Activated gamma-delta T cell treated with Interleukin-2 at 50 U/mL for 16 hours (primary cell): ENCODE measurements at places on chromosomes 5 and 9.

DNA sequence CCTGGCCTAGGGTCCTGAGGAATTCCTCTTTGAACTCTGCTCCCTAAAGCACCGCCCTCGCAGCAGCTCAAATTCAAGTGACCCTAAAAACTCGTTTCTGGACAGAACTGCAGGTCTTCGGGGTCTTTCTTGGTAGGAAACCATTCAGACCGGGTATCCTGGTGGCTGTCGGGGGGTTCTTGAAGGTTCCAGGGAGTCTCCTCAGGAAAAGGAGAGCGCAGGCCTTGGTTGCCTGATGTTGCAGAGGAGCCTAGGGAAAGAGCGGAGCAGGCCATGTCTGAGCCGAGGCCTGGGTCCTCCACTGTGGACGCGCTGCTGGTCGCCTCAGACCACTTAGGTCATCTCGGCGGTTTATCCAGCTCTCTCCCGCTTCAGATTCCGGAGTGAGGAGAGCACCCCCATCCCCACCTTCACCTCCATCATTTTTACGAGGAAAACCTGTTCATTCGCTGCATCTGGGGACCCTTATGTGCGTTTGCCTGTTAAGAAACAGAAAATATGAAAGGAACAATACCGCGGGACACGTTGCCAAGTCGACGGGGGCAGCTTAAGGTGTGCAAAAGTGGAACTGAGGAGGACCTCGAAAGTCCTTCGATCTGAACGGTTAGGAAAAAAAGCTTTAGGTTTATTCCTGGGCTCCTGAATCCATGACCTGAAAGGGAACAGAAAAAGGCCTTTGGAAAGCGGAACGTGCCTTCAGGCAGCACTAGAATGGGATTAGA, 299.4 kb downstream of the PARP8 start:
- DNase-seq = no peak

GRCh38 chr5:124212934-124213333, 533.5 kb downstream of the ZNF608 start:
- DNase-seq = no peak

DNA sequence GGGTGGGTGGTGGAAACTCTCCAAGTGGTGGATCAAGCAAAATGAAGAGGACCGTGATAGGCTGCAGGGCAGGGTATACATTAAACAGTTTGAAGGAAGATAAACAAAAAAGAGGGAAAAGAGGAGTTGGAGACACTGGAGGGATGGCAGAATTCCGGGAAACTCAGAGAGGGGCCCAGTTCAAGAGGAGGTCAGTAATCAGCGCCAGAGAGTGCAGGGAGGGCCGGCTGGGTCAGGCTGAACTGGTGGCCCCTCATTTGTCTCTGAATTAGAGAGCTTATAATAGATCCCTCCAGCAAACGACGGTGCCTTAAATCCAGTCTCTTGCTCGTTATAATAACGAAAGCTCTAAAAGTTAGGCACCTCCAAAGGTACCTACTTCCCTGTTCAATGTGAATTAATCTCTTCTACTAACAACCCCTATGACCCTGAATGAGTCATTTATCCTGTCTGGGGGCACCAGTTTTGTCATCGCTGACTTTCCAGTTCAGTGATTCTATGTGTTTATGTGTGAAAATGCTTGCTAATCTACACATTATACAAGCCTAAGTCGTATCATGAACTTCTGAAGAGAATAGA, 2.4 kb upstream of the ZSWIM6 start:
- DNase-seq = no peak

- no peak for DNase-seq
Measured at GRCh38 chr5:79225026-79225425, 10.9 kb upstream of the JMY start.

- no peak for DNase-seq
Measured at GRCh38 chr5:38292228-38292627, 33.9 kb downstream of the EGFLAM start.

DNA sequence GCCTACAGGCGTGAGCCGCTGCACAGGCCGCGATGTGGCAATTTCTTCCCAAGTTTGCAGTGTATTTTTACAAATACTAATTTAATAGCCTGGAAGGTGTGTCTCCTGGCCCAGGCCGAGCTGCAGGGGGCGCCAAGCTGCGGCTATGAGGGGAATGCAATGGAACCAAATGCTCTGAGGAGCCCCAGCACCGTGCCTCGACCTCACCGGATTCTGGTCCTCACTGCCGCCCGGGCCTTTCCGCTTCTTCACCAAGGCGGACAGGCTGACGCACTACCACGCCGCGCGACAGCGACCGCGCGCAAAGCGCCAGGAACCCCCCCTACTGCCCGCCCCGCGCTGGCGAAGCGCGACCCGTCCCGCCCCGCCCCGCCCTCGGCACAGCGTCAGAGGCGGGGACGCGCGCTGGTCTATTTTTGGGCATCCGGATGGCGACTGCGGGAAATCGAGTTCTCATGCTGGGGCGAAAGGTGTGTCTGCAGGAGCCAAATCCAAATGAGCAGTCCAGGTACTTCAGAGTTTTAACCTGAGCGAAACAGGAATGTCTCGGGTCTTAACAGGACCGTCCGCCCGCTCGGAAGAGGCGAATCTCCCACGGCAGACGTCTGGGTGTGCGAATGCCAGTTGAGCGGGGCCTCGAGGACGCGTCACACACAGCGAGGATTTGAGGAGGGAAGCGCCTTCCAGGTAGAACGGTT, 31.7 kb upstream of the PRXL2C start:
- DNase-seq = peak; percentile 70

DNA sequence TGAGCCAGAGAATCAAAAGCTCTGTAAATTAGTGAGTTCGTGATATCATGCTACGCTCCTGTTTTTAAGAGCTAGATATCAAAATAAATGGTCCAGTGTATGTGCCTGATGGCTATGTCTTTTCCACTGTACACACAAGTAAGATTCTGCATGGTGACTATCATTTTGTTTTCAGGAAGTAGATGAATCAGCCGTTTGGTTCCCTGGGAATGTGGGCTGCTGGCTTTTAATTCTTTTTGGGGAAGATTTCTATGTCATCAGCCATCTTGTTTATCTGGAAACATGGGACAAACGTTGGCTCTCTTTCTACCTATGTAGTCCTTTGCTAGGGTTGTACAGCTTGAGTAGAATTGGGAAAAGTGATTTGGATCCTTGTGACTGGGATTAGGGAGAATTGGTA, 126.7 kb downstream of the GRIA1 start:
- no peak for DNase-seq

- peak; percentile 67 for DNase-seq
Measured at GRCh38 chr5:170293273-170293672, 4.3 kb downstream of the LCP2 start.

GRCh38 chr5:149840226-149840825, 104.3 kb downstream of the PDE6A start:
- no peak for DNase-seq

DNA sequence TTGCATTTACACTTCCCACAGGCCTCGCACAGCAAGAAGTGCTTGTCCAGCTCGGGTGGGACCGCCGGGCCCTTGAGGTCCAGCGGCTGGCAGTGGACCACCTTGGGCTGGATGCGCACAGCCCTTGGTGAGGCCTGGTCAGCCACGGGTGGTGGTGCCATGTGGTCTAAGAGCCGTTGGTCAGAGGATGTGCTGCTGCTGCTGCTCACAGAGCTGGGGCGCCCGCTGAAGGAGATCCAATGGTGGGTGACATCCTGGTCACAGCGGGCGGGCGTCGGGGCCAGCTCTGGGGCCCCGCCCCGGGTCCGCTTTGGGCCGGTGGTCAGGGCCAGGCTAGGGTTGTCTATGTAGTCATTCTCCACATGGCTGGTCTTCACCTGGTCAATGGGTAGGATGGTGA, 10.2 kb downstream of the SPRY4 start:
- DNase-seq = no peak

DNA sequence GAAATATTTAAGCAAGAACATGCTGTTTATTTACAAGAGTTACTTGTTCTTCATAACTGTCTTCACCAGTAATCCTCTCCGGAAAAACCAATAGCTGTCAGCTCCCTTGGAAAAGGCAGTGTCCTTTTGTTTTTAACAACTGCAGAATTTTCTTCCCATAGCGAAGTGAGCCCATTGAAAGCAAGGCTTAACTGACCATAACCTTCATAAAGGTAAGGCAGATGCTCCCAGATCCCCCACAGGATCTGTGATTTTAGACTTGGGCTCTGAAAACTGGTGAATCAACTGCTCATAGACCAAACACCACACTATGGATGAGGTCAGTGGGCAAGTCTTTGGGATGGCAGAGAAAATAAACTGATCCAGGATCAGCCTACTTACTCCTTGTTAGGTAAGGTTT, 155.0 kb downstream of the GLIS3 start:
- no peak for DNase-seq

DNA sequence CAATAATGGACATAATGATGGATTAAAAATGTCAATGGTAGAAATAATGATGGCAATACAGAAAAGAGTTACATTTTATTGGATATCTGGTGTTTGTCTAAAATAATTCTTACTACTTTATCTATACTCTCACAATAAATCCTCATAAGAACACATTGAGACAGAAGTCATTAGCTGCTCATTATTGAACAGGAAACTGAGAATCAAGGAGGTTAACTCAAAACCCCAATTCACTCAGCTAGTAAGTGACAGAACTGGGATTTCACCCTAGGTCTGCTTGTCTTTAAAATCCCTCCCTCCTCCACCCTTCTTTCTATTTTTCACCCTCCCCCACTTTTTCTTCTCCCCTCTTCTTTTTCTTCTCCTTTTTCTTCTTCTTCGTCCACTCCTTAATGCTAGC, 285.8 kb upstream of the TNC start:
- DNase-seq = no peak

DNA sequence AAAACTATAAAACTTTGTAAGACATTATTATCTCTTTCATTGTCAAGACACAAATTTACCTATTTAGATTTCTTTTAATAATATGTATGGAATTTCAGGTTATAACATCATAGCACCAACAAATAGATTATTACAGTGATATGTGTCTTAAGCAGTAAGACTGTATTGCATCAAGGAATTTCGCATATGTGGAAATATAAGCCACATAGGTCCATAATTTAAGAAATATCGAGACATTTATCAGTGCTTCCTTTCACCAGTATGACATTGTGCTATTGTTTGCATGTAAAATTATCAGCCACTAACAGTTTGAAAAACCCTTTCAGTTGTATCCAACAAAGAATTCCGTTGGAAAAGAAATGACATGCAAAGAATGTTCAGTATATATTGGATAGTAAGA, 186.7 kb upstream of the RASA1 start:
- no peak for DNase-seq

DNA sequence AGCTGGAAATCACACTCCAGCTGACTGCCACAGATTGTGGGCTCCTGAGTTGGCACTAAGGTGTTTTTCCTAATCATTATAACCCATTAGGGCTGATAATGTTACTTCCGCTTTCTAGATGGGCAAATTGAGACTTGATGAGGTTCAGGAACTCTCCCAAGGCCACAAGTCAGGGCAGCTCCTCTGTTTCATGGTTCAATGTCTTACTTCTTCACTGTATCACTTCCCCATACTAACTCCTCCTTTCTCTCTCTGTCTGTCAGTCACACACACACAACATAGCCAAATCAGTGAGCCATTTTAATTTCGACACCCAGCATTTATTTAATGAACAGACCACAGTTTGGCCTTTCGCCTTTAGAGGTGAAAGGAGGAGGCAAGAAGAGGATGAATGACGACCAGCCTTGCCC, 17.8 kb upstream of the TRAF1 start:
- DNase-seq = no peak

GRCh38 chr5:71873191-71873591, 154.1 kb downstream of the CARTPT start:
- DNase-seq = no peak

- DNase-seq = no peak
Measured at GRCh38 chr5:175410926-175411325, 33.1 kb downstream of the DRD1 start.

- DNase-seq = no peak
Measured at GRCh38 chr5:76791461-76791860, 27.4 kb upstream of the F2RL1 start.

DNA sequence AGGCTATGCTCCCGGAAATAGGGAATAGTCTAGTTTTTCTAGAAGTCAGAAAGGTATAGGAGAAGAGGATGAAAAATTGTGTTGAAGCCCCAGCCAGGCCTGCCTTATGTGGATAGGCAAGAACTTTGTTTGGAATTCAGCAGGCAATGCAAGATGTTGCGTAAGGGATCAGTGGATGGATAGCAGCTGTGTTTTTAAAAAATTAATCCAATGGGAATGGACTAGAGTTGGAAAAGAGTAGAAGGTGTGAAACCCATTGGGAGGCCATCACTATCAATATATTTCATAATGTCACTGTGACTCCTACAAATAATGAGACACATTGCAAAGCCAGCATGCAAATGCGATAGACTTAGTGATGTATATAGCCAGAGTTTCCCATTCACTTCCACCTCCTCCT, 281.9 kb downstream of the MARCHF11 start:
- DNase-seq = no peak

- no peak for DNase-seq
Measured at GRCh38 chr9:110687497-110687896, 18.9 kb downstream of the MUSK start.

DNA sequence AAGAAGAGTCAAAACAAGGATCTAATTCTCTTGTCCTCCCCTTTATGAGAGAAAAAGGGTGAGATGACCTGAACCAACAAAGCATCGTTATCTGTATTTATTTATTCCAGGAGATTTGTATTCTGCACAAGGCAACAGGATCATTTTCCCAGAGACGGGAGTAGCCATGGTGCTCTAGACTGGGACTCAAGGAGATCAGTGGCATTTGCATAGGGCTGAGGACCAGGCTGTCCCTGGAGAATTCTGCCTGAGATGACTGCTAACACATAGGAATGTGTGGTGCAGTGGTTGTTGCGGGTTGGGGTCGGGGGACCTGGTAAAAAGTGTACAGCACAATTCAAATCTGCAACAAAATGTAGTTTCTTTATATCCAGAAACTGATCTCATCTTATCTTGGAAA, 22.3 kb upstream of the ZNF474 start:
- DNase-seq = no peak

DNA sequence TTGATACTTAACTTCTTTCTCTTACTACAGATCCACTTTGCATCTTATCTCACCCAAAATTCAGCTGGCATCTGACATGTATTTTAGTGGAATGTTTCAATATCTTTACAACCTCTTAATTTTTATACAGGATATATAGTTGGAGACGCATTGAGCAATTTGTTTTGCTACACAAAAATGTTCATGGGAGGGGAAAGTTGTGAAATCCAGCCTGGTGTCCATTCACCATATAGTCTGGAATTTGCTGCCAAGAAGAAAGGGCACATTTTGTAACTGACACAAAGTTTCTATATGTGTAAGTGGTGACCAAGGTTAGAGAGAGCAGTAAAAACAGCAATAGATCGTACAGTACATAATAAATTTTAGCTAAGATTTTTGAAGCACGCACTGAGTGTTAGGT, 14.0 kb upstream of the CHD1 start:
- no peak for DNase-seq

DNA sequence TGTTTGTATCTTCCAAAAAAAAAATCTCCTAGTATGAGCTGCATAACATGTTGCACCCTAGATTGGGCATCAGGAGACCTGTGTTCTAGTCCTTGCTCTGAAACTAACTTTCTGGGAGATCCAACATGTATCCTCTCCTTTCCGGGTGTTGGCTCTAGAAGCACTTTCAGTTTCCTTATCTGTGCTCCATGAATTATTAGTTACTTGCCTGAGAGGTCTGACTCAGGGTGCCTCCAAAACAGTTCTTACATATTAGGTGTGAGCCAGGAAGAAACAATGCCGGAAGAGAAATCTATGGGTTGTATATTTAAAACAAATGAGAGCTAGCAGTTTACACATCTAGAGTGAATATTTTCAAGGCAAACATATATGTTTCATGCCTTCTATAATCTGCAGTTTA, 36.7 kb upstream of the SLC36A2 start:
- DNase-seq = no peak

- no peak for DNase-seq
Measured at GRCh38 chr9:71929791-71930440, 18.5 kb downstream of the C9orf85 start.

GRCh38 chr9:87884578-87885459, 2.1 kb downstream of the SPATA31E1 start:
- no peak for DNase-seq
